ENCODE measurements at places on chromosomes 1 and 21. TPM values are rescaled to one million over a fixed set of nuclear protein-coding genes. Genes with fewer than 3 reads are reported as not detected.

GNG12 gene
- 81.9 TPM for total RNA-seq

S100A1 gene
- total RNA-seq, result 5.3 TPM

MYBPH gene
- total RNA-seq, result 12.0 TPM

CR1L gene
- 2.5 TPM for total RNA-seq

All from metanephros (tissue), 2 donors.